ENCODE measurements at places on chromosomes 6 and 20. TPM values are rescaled to one million over a fixed set of nuclear protein-coding genes. Genes with fewer than 3 reads are reported as not detected.
A peak's percentile ranks its signal among the peaks of the same experiment; 100 is the strongest.

Gene SMIM28
- total RNA-seq, result not detected

Gene FKBP1C
- total RNA-seq, result 0.09 TPM

Gene AKAP12
- total RNA-seq, result 5.3 TPM

Gene SIRPD
- not detected for total RNA-seq

Gene PRPH2
- not detected for total RNA-seq

Gene HSPA12B
- not detected for total RNA-seq

Gene CPNE5
- not detected for total RNA-seq

Gene NKX2-4
- 21.4 TPM for total RNA-seq

Gene MEI4
- total RNA-seq, result not detected

DNA sequence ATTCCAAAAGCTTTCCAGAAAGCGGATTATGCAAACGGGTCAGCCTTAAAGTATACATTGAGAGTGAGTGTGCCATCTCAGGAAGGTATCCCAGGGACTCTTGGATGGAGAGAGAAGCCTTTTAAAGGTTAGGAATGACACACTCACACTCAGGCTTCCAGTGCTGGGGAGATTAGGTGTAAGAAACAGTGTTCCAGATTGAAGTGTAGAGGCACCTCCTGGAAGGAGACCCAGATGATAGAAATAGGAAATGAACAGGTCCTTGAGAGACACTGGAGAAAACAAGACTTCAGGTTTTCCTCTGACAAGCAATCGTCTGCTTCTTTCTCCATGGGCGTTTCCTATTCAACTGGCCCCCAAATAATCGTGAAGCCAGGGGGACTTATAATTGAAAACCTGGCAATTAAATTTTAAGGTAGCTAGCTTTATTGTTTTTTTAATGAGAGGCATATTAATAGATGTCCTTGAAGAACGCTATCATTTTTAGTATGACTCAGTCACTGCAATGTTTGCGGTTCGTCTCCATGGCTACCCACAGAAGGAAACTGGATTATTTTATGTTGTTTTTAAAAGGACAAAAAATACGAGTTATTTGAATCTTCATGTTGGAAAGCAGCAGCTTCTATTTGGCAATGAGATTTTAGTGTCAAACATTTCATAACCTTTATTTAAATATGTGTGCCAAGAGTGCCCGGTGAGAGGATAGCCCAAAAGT, 85.3 kb downstream of the TRMT6 start:
- no peak overlapping the region for H3K4me3 ChIP-seq
- DNase-seq, result no peak
- peaks cover 26% of the 10 kb centered on the region for H3K4me1 ChIP-seq
- no peaks in the 10 kb centered on the region for H3K27me3 ChIP-seq
- no peak overlapping the region for H3K27ac ChIP-seq

DNA sequence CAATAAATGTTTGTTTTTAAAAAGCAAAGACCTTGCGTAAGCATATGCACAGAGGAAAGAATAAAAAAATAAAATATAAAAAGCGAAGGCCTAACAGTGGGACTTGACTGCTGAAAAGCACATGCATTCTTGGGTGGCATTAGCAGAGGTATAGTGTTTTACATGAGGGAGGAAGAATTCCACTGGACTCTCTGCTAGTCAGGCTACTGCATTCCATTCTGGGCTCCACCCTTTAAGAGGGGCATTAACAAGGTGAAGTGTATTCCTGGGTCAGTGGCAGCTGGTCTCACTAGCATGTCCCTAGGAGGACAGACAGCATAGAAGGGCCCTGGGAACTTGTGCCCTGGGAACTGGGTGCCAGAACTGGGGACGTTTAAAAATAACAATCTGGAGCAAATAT, 134.1 kb downstream of the SOBP start:
- H3K4me3 ChIP-seq, result no peak overlapping the region
- H3K27ac ChIP-seq, result no peak overlapping the region
- DNase-seq, result no peak
- H3K36me3 ChIP-seq, result no peaks in the 10 kb centered on the region
- no peaks in the 10 kb centered on the region for H3K27me3 ChIP-seq

- H3K27ac ChIP-seq, result no peak overlapping the region
- H3K36me3 ChIP-seq, result no peaks in the 10 kb centered on the region
- H3K4me3 ChIP-seq, result no peak overlapping the region
- no peak for DNase-seq
Measured at GRCh38 chr6:41712651-41713103, 22.7 kb downstream of the TFEB start.

GRCh38 chr6:138464085-138464484, 35.2 kb downstream of the NHSL1 start:
- no peaks in the 10 kb centered on the region for H3K27me3 ChIP-seq
- H3K4me3 ChIP-seq, result no peak overlapping the region
- no peak for DNase-seq
- peaks cover 14% of the 10 kb centered on the region for H3K4me1 ChIP-seq

- no peak for DNase-seq
- no peaks in the 10 kb centered on the region for H3K27me3 ChIP-seq
- H3K4me1 ChIP-seq, result peaks cover 36% of the 10 kb centered on the region
- no peak overlapping the region for H3K4me3 ChIP-seq
- H3K27ac ChIP-seq, result peak overlapping the region; percentile 15
- H3K36me3 ChIP-seq, result peaks cover 84% of the 10 kb centered on the region
Measured at GRCh38 chr20:53579266-53579580, 14.4 kb downstream of the ZNF217 start.

GRCh38 chr6:131685266-131685780, 15.9 kb downstream of the OR2A4 start:
- no peak overlapping the region for H3K27ac ChIP-seq
- DNase-seq, result no peak
- H3K36me3 ChIP-seq, result no peaks in the 10 kb centered on the region
- H3K4me1 ChIP-seq, result peaks cover 10% of the 10 kb centered on the region
- no peak overlapping the region for H3K4me3 ChIP-seq
- no peaks in the 10 kb centered on the region for H3K27me3 ChIP-seq

DNA sequence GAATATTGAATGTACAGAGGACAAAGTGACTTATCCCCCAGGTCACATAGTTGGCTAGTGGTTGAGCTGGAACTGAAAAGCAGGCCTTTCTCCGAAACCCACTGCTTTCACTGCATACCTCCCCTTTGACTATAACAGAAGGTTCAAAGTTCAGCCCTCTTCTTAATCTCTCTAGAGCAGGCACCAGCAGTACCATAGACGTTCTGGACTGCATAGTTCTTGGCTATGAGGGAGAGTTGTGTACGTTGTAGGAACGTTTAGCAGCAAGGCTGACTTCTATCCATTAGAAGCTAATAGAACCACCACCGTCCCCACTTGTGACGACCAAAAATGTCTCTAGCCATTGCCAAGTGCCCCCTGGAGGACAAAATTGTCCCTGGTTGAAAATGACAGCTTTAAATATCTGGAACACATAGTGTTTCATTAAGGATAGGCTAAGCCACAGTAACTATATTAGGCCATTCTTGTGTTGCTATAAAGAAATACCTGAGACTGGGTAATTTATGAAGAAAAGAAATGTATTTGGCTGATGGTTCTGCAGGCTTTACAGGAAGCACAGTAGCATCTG, 123.8 kb upstream of the MTHFD1L start:
- no peaks in the 10 kb centered on the region for H3K36me3 ChIP-seq
- H3K27me3 ChIP-seq, result peaks cover 4% of the 10 kb centered on the region
- H3K27ac ChIP-seq, result no peak overlapping the region

GRCh38 chr6:151197556-151197955, 42.2 kb upstream of the AKAP12 start:
- H3K4me1 ChIP-seq, result no peaks in the 10 kb centered on the region
- no peaks in the 10 kb centered on the region for H3K27me3 ChIP-seq
- no peak overlapping the region for H3K4me3 ChIP-seq
- DNase-seq, result no peak
- no peaks in the 10 kb centered on the region for H3K36me3 ChIP-seq

DNA sequence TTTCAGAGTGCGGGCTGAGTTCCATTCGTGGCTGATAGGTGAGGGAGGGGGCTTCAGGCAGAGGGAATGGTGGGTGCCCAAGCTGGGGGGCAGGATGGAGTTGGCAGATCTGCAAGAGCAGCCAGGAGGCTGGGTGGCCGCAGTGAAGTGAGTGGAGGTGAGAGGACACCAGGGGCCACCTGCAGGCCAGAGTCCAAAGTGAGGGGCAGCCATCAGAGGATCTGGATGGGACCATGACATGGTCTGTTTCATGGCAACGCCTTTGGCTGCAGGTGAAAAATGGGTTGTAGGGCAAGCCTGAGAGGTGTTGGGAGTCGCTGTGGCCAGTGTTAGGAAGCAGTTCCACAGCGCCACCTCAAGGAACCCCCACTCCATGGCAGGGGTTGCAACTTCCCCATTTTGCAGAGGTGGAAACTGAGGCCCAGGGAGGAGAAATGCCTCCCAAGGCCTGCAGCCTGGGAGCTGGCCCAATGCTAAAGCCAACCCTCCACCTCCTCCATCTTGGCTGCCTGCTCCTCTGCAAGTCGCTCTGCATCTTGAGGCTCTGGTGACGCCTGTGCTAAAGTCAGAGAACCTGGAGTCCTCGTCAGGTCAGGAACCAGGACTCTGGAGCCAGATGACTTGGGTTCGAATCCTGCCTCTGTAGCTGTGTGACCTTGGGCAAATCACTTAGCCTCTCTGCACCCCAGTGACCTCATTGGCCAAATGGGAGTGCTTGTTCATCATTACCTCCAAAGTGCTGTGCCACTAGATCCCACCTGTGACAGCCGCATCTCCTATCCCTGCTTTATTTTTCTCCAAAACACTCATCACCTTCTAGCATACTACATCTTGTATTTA, 153.8 kb downstream of the CEBPB start:
- peaks cover 18% of the 10 kb centered on the region for H3K4me1 ChIP-seq
- H3K4me3 ChIP-seq, result no peak overlapping the region
- H3K36me3 ChIP-seq, result no peaks in the 10 kb centered on the region
- no peaks in the 10 kb centered on the region for H3K27me3 ChIP-seq
- no peak overlapping the region for H3K27ac ChIP-seq
- DNase-seq, result no peak

DNA sequence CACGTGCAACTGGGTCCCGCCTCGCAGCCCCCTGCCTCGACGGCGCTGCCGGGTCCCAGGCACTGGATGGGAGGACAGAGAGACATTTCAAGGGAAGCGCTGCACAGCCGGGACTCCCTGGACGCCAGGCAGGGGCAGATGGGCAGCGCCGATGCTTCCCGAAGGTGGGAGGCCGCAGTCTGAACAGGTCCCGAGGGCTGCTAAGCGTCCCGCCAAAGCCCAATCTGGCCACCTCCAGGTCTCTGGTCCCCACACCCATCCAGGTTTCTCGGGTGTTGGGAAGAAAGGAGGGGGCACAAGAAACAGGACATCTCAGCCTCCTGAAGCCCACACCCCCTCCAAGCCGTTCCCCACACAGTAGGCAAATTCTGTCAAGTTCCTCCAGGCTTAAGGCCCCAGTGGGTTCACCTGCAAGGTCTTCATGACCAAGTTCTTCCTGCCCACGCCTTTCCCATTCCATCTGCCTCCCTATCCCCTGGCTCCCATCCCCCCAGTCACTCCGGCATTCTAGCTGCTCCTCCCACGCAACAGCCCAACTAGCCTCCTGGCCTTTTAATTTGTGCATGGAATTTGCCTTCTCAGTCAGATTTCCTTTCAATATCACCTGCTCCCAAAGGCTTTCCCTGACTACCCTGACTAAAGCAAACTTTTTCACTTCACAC, 5.4 kb upstream of the CPXM1 start:
- H3K27ac ChIP-seq, result no peak overlapping the region
- no peaks in the 10 kb centered on the region for H3K36me3 ChIP-seq
- H3K4me3 ChIP-seq, result no peak overlapping the region
- no peak for DNase-seq
- peaks cover 9% of the 10 kb centered on the region for H3K4me1 ChIP-seq
- peaks cover 18% of the 10 kb centered on the region for H3K27me3 ChIP-seq

- no peaks in the 10 kb centered on the region for H3K27me3 ChIP-seq
- H3K27ac ChIP-seq, result no peak overlapping the region
- DNase-seq, result no peak
- peaks cover 36% of the 10 kb centered on the region for H3K4me1 ChIP-seq
Measured at GRCh38 chr20:20491784-20492264, 123.9 kb downstream of the INSM1 start.

DNA sequence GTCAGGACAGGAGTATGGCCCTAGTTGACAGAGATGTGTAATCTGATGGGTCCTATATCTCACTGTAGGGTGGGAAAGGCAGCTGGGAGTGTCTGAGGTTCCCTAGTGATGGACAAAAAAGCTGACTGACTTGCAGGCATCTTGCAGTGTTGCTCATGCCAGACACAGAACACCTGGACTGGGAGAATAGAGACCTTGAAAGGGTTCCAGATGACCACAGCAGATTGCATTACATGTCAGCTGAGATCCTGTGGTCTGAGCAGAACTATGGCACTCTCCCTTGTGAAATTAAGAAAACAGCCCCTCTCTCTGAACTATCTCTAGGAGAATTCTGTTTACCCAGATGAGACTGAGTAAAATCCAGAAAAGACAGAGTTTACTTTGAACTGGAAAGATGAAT, 212.6 kb upstream of the MAN1A1 start:
- H3K4me3 ChIP-seq, result no peak overlapping the region
- H3K27me3 ChIP-seq, result no peaks in the 10 kb centered on the region
- DNase-seq, result no peak
- no peaks in the 10 kb centered on the region for H3K4me1 ChIP-seq

- peaks cover 88% of the 10 kb centered on the region for H3K27me3 ChIP-seq
- H3K4me1 ChIP-seq, result peaks cover 10% of the 10 kb centered on the region
- no peak for DNase-seq
- H3K36me3 ChIP-seq, result no peaks in the 10 kb centered on the region
Measured at GRCh38 chr20:57260934-57261333, 5.5 kb downstream of the BMP7 start.

DNA sequence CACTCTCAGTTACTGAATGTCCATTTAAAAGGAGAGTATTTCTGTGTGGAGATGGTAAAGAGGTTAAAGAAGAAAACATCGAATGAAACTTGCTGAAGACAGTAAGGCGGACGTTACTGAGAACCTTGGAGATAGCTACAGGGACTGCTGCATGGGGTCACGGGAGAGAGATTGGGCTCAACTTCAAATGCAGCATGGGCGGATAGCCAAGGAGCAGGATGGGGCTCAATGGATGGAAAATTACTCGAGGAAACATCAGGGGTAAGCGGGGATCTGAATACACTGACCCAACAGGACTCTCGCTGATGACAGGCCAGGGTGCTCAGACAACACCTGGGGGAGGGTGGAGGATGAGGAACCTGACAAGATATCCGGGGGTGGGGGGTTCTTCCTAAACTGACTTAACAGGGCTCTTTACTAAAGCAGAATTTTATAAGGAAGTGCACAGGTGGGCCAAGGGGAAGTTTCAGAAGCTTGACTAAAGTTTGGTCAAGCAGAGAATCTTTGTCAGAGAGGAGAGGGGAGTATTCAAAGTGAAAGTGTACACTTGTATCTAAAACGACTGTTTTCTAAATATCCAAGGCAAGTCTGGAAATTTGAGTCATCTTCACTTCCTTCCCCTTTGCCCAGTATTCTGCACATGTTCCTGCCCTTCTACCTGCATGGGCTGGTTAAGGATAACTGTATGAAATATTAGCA, 22.8 kb downstream of the ECT2L start:
- H3K27me3 ChIP-seq, result no peaks in the 10 kb centered on the region
- H3K36me3 ChIP-seq, result no peaks in the 10 kb centered on the region
- H3K4me3 ChIP-seq, result no peak overlapping the region
- peaks cover 7% of the 10 kb centered on the region for H3K4me1 ChIP-seq
- no peak overlapping the region for H3K27ac ChIP-seq

All from SJSA1 (cell line).